ENCODE measurements at places on chromosomes 12 and 14.

GRCh38 chr12:868722-869121 is 80.8 kb downstream of the RAD52 start:
- DNase-seq: no peak

DNA sequence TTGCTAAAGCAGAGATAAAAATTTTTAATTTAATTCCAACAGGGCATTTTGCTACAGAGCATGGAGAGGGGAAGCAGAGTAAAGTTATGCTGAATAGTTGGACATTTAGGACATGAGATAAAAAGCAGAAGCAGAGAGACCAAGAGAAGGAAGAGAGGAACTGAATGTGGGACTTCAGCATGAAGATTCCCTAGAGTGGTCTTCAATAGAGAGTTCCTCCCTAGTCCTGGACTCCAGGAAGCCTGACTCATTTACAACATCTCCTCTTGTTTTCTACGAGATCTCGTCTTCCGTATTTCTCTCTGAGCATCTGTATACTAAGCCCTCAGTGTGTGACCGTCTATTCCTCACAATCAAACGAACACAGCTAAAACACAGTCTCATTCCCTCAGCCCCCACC is 35.2 kb upstream of the IFT81 start:
- DNase-seq: no peak

DNA sequence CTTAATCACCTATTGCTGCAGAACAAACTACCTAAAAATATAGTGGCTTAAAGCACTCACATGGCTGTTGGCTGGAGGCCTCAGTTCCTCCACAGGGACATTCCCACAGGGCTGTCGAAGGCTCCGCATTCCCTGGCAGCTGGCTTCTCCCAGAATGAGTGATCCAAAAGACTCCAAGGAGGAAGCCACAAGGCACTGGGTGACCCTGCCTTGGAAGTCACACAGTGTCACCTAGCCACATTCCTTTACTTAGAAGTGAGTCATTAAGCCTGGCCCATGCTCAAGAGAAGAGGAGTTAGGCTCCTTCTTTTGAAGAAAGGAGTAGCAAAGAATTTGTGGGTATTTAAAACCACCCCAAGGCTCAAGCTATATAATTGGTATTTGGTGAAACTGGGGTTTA is 63.9 kb upstream of the MAP1LC3B2 start:
- DNase-seq: no peak

- no peak for DNase-seq
Observed at GRCh38 chr12:106918746-106919145, 37.0 kb upstream of the TMEM263 start.

- DNase-seq: no peak
Observed at GRCh38 chr12:544941-545635, 85.3 kb downstream of the B4GALNT3 start.

GRCh38 chr14:69153152-69153872 is 393 bp upstream of the DCAF5 start:
- no peak for DNase-seq

DNA sequence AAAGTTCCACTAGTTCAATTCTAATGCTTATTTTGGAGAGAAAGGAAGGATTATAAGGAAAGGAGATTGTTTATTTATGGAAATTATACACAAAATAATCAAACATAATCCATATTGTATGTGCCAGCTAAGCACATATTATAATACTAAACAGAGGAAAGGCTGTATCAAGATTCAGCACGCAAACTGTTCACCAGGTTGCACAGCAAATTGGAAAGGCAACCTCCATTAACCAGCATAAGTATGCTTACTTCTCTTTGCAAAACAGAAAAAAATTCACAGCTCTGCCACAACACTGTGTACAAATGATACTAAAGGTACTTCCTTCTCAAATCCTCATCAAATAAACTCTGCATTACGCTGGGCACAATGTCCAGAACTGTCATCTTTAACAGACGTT is 146.3 kb downstream of the MED13L start:
- DNase-seq: no peak

GRCh38 chr14:65703521-65703920 is 291.0 kb downstream of the FUT8 start:
- DNase-seq: no peak

GRCh38 chr14:48628870-48629269 is 953.5 kb upstream of the MDGA2 start:
- no peak for DNase-seq

DNA sequence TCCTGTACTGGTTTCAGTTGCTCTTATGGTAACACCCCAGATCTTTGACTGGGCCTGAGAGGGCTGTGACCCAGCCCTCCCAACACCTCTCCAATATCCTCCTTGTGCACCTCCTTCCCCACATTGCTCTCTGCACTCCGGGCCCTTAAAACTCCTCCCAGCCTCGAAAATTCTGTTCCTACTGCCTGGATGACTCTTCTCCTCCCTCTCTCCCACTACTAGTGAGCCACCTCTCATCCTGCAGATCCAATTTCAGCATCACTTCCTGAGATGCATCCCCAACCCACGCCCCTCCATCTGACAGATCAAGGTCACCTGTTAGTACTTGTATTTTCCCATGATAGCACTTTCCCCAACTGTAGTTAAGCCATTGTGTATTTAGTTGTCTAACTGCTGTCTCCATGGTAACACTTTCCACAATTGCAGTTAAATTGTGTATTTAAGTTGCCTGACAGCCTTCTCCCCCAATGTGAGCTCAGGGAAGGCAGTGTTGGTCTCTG is 11.5 kb upstream of the NT5DC3 start:
- DNase-seq: no peak

- DNase-seq: peak; percentile 5
Observed at GRCh38 chr12:32025906-32026305, 66.7 kb downstream of the RESF1 start.

DNA sequence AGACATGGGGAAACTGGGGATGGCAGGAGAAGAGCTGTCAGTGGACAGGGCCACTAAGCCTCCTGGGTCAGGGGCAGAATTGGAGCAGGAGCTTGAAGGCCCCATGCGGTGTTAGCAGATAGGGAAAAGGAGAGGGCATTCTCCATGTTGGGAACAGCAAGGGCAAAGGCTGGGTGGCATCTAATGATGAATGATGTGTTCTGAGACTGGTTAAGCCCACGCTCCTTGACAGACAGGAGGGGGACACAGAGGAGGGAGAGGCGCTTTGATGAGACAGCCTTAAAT is 63.0 kb downstream of the CLMN start:
- no peak for DNase-seq

DNA sequence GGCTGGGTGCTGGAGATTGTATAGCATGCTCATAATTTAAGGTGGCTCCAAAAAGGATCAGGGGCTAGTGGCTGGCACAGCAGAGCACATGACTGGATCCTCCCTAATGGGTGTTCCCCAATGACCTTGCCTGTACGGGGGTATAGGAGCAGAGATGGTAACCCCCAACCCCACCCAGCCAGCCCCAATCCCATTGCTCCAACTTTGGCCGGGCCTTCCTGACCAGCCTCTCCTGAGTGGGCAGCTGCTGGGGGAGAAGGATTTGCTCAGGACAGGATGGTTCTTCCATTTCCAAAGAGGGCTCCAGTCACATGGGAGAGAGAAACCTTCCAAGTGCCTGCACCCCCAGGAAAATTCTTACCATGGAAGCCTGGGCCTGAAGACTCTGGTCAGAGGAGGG is 15.3 kb upstream of the NR4A1 start:
- DNase-seq: no peak

DNA sequence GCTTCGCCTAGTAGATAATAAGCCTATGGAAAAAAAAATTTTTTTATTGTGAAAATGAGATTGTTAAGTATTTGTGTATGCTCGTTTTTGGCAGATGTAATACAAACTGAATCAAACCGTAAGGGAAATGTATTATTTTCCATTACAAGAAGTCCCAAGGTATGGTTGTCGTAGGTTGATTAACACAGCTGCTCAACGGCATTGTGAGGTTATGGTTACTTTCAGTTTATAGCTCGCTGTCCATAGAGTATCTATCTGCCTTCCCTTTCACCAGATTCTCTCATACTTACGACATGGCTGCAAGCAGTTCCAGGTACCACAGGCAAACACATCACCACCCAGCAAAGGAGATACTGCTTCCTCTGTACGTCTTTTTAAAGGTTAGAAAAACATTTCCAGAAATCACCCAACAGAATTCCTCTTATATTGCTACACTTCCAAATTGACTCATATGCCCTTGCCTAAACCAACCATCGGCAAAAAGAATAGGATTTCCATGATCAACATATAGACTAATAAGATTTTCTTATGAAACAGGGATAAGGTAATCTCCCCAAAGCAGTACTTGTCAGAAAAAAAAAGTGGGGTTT is 338.6 kb downstream of the SYT1 start:
- DNase-seq: no peak

DNA sequence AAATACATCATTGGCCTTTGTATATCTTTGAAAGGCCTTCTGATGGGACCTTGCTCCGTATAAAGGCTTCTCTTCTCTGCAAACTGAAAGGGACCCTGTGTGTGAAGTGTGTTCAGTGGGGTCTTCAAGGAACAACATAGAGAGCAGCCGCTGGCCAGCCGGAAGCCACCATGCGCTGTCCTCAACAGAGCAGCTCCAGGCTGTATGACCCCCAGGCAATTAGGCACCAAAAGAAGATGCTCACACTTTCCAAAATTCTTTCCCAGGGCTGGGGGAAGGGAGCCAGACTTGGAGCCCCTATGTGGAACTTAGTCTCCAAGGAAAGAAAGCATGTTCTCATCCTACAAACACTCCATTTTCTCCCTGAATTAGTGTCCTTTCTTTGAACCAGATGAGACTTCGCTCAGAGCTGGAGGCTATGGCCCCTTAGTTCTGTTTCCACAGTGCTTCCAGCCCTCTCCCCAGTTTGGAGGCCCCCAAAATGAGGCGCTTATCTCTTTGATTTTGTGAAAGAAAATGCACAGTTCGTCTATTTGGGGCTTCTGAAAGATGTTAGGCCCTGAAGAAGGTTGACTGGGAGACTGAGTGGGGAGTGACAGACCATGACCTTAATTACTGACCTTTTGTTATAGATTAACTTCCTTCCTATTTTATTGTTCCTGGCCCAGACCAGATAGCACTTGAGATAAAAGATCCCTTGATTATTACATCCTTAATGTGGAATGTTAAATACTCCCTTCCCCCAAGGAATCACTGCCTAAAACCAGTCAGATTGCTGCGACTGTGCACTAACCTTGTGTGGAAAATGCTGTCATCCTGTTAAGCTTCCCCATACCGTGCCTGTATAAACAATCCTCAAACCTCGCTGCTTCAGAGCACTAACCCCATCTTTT is 128.3 kb upstream of the FGD4 start:
- DNase-seq: no peak

- DNase-seq: no peak
Observed at GRCh38 chr14:63949696-63950095, 96.9 kb downstream of the SYNE2 start.

- no peak for DNase-seq
Observed at GRCh38 chr14:46793144-46793543, 141.6 kb upstream of the RPL10L start.

- no peak for DNase-seq
Observed at GRCh38 chr14:24069411-24069735, 2.0 kb upstream of the CPNE6 start.

DNA sequence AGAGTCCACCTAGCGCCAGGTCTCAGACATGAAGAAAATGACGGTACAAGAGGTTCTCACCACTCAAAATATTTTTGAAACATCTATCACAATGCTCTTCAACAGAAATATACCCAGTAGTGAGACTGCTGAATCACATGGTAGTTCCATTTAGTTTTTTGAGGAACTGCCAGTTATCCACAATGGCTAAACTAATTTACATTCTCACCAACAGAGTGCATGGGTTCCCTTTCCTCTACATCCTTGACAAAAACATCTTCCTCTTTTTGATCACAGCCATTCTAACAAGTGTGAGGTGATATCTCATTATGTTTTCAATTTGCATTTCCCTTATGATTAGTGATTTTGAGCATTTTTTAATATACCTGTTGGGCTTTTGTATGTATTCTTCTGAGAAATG is 5.7 kb upstream of the GPR65 start:
- no peak for DNase-seq

- DNase-seq: peak; percentile 6
Observed at GRCh38 chr12:14768823-14769405, 34.4 kb downstream of the WBP11 start.

DNA sequence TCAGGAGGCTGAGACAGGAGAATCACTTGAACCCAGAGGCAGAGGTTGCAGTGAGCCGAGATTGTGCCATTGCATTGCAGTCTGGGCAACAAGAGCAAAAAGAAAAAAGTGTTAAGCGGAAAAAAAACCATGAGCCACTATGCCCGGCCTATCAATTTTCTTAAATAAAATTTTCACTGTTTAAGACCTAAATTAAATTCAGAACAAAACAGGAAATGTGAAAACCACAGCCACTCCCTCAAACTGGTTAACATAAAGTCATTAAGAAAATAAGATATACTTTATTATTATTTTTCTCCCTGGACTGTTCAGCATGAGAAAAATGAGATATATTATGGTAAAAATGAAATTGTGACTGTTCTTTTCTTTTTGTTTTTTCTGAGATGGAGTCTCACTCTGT is 44.6 kb upstream of the GCH1 start:
- DNase-seq: no peak

GRCh38 chr14:104682107-104682593 is 7.3 kb upstream of the INF2 start:
- DNase-seq: no peak

DNA sequence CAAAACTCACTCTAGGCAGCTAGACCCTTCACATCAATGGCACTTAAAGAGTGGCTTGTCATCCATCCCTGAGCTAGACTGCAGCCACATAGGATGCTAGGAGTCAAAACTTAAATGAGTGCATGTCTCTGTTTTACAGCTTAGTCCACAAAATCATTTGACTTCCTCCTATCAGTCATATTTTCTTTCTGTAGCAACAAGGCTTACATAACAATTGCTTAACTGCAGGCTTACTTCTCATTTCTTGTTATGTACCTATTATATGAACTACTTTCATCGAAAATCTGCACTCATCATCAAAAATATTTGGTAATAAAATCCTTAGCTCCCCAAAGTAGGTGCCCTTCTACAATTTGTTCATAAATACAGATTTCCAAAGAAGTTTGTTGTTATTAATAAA is 30.1 kb downstream of the CLEC1A start:
- DNase-seq: no peak

- no peak for DNase-seq
Observed at GRCh38 chr12:102413396-102413795, 67.0 kb downstream of the IGF1 start.

GRCh38 chr14:96951511-96951910 is 154.3 kb downstream of the VRK1 start:
- DNase-seq: no peak

DNA sequence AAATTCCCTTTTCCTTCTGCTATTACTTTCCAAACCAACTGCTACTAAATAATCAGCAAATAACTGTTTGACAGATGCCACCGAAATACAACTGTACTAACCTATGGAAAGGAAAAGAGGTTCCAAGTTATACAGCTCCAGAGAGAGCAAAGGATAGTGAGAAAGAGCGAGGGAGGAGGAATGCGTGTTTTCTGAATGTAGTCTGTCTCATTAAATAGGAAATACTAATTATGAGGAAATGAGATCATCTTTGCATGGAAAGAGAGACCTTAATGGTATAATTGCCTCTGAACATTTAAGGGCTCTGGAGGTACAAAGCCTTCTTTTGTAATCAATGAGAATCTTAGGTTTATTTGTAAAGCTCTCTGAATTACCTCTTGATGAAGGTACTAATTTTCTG is 195.2 kb downstream of the APAF1 start:
- DNase-seq: no peak
